ENCODE measurements at places on chromosomes 12 and 14. TPM values are rescaled to one million over a fixed set of nuclear protein-coding genes. Genes with fewer than 3 reads are reported as not detected.

GNB3 gene
- 16.5 TPM for total RNA-seq

KRT2 gene
- total RNA-seq, result not detected

LMBR1L gene
- 53.1 TPM for total RNA-seq

TOMM20L gene
- total RNA-seq, result not detected

DNA sequence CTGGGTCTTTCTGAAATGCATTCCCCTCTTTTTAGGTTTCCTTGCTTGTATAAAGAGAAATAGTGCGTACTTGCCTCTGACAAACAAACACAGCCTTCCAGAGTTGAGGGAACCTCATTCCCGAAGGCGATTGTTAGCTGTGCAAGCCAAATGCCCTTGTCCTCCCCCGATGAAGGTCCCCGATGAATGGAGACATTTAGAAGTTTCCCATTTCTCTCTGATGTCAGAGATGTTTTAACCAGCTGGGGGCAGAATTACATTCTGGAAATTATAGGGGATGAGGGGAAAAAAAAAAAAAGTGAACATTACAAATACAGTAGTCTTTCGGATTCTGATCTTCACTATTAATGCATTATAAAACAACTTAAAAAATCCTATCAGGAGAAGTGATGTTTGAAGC lies 366.8 kb downstream of the VRK1 start:
- no peak for DNase-seq
- no peaks in the 10 kb centered on the region for H3K27me3 ChIP-seq
- H3K27ac ChIP-seq, result no peak overlapping the region
- H3K4me1 ChIP-seq, result peaks cover 4% of the 10 kb centered on the region
- no peak overlapping the region for H3K4me3 ChIP-seq
- H3K36me3 ChIP-seq, result peaks cover 6% of the 10 kb centered on the region

DNA sequence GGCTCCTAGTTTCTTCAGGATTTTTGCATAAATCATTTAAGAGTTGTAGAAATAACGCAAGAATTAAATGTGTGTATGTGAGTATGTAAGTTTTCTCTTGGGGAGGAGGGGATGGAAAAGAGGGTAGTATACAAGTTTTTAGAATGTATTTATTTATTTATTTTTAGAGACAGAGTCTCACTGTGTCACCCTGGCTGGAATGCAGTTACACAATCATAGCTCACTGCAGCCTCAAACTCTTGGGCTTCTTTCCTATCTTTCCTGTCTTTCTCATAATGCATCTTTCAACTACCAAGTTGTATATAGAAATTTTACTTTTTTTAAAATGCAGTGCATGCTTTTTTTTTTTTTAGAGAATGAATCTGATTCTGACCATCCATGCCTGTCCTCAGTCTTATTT lies 269.0 kb upstream of the GARIN2 start:
- no peaks in the 10 kb centered on the region for H3K27me3 ChIP-seq
- no peak overlapping the region for H3K4me3 ChIP-seq

DNA sequence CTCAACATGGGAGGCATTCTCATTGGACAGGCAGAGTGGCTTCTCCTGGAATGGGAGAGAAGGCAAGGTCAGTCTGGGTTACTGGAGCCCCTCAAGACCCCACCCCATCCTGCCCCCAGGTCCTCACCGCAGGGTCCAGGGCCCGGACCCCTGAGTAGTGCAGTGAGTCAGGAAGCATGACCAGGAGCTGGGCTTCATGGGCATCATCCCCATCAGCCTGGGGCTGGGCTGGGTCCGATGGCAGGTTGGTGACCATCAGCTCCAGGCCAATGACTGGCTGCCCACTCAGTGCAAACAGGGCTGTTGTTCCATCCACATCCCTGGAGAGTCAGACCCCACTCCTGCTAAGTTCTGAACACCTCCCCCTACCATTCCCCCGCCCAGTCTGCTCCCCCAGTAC lies 13.1 kb downstream of the ITGA7 start:
- DNase-seq, result no peak
- no peak overlapping the region for H3K4me3 ChIP-seq
- no peak overlapping the region for H3K27ac ChIP-seq
- H3K27me3 ChIP-seq, result no peaks in the 10 kb centered on the region

DNA sequence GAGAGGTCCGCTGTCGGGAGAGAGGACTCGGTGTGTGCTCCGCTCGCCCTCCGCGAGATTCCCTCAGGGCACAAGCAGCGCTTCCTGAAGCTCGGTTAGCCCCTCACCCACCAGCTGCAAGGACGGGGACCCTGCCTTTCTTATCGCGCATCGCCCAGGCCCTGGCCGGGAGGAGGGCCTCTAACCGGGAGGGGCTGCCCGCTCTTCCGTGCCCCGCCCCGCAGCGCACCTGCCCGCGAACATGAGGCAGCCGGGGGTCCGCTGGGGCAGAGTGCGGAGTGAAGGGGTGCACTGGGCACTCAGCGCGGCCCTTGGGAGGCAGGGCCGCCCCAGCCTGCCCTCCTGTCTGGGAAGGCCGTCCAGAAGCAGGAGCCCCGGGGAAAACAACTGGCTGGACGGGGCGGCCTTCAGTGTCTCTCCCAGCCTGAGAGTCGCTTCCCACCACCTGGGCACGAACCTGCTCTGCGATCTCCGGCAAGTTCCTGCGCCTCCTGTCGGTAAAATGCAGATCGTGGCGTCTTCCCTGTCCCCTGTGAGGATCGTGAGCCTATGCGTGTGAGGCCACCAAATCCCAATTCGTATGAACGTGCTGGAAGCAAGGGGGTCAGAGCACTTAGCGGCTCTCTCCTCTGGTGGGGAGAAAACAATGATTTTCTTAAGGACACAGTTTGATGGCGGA lies 28.0 kb upstream of the ADIPOR2 start:
- peaks cover 49% of the 10 kb centered on the region for H3K27me3 ChIP-seq
- H3K4me1 ChIP-seq, result peaks cover 19% of the 10 kb centered on the region
- no peaks in the 10 kb centered on the region for H3K36me3 ChIP-seq
- peak overlapping the region; percentile 57 for H3K4me3 ChIP-seq

All from WTC11 (cell line).